ENCODE measurements at places on chromosomes 4 and X.

GRCh38 chrX:134738986-134739740 lies 80.9 kb upstream of the PLAC1 start:
- no peak for DNase-seq

- DNase-seq = no peak
Observed at GRCh38 chrX:72735561-72735960, 21.5 kb upstream of the PHKA1 start.

DNA sequence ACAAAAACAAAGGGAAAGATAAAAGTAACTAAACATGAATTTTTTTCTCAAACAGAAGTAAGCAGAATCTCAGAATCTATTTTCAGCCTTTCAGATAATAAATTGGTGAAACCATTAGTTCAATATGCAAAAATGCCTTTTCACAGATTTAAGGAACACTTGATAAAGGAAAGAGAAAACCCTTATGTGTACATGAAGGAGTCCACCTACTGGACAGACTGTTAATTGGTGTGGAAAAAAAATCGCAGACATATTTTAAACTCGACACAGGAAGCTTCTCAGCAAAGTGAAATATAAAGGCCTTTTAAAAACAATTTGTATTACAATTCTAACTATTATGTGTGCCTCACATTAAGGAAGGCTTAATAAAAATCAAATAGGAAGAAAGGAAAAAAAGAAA lies 22.3 kb downstream of the COX7B2 start:
- DNase-seq = no peak

DNA sequence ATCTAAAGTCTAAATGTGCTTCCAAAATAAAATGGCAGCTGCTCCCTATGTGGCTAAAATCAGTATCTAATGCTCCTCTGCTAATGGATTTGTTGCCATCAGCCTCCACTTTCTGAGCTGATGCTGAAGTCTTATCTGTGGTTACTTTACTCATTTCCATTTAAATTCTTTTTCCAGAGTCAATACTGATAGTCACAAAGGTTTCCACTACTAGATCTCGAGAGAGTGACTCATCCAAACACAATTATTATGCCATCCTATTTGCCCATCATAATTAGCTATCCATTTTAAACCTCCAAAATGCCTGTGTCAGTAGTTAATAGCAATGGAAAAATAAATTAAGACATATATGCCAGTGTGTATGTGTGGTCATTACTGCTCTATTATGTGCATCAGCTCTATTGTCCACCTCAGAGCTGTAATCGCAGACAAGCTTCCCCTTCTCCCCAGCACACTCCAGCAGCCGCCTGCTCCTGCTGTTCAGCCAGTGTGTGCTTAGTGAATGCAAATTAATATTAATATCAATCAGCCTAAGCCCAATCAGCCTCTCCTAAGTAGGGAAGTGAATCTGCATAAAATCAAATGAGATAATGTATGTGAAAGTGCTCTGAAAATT lies 199.8 kb upstream of the ZIC3 start:
- DNase-seq = no peak

GRCh38 chr4:71978210-71978835 lies 53.5 kb upstream of the NPFFR2 start:
- no peak for DNase-seq

DNA sequence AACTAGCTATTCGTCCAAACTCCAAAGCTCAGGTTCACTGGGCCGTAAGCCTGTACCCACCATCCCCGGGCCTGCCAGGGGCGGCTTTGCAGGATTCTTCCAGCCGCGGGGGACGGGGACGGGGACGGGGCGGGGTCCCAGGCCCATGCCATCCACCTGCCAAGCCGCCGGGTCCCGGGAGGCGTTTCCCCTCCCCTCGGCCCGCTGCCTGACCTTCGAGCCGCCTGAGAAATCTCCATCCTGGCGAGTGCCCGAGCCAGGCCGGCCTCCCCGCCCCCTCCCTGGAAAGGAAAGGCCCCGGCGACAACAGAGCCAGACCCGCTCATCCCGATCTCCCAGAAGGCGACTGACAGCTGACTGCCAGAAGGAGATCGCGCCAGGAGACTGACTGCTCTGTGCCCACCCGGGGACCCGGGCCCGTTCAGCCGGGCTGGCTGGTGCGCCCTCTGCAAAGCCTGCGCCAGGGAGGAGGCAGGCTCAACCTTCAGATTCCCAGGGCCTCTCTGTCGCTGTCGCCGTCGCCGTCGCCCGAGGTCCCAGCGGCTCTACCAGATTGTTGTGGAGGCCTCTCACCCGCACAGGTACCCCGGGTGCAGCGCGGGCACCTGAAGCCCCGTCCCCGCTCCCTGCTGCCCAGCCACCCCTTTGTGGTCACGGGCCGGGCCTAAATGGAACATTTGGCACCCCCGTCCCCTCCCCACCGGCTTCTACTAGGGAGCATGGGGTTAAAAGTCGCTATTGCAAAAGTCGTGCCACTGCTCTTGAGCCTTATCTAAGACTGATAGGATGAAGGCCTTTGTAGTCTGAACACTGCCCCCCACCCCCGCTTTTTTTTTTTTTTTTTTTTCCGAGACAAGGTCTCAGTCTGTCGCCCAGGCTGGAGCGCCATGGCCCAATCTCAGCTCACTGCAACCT lies at the start of gene RGN:
TSS of gene RGN (plus strand) at position 315 of the 915 bp plus-strand sequence. CDS start 2,702 bp downstream, outside the sequence.
- DNase-seq = no peak

DNA sequence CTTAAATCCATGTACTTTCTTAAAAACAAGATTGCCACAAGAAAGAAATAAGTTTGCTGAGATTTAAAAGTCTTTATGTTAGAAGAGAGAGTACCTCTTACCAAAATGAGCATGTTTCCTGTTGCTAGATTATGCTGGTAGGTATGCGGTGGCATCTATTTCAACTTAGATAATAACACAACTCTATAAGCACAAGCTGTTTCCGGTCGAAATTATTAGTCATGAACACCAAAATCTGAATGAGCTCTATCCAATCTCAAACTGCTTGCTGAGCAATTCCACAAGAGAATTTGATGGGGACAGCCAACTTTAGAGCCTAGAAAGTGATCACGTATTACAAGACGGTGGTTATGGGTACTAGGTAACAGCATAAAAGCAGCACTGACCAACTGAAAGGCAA lies 49.3 kb downstream of the CBR4 start:
- DNase-seq = no peak

- DNase-seq = no peak
Observed at GRCh38 chr4:154312246-154312645, 179.4 kb downstream of the DCHS2 start.

DNA sequence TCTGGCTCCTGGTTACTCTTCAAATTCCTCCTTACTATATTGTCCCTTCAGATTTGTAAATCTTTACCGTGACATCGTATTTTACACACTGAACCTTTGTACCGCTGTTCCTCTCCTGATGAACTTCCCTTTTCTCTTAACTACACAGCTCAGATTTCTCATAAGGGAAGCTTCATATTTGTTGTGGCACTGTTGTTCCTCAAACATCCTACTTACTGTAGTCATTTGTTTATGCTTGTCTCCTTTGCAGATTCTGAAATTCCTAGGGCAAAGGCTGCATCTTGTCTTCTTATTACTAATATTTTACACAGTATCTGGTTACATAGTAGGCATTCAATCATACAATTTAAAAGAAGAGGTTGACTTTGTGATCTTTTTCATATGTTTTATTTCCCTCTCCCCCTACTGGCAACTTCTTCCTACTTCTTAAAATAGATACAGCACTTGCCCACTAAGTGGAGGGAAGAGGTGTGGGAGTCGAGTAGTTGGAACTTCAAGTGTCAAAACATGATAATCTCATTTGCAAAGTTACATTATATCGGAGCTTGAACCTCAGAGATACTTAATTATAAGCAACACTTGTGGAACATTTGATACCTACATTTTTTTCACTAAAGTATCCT lies 50.0 kb downstream of the TET2 start:
- DNase-seq = no peak

DNA sequence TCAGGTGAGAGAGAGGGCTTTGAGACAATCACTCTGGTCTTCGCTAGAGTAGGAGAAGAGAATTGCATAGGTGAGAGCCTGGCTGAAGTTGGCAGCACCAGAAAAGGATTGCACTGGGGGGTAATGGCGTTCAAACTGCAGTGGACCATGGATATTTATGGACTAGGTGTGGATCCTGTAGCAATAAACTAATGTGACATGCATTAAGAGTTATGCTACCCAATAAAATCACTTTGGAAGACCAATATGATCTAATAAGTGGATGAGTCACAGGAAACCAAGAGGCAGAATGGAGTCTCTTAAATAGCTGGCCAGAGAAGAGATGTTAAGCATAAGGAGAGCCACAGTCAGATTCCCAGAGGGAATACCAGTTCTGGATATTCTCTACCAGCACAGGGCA lies 259.8 kb downstream of the FBXO8 start:
- no peak for DNase-seq

DNA sequence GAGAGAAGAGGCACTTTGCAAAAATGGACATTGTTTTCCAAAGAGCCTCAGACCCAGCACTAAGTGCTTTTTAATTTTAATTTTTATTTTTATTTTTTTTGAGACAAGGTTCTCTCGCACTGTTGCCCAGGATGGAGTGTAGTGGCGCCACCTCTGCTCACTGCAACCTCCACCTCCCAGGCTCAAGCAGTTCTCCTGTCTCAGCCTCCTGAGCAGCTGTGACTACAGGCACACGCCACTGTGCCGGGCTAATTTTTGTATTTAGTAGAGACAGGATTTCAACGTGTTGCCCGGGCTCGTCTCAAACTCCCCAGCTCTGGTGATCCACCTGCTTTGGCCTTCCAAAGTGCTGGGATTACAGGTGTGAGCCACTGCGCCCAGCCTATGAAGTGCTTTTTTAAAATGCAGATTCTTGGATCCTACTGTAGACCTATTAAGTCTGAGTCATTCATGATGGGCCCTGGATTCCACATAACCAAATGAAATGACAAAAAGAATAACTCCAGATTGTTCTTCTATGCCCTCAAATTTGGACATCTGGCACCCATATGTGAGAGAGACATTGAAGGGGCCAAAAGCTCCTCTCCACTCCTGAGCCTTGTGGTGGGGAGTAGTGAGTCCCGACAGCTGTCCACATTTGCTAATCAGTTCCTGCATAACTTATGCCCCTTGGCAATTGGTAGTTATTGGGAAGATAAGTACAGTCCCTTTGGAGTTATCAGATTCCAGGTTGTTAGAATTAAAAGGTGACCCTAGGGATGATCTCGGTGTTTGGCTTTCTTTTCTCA lies 3.6 kb downstream of the NOCT start:
- DNase-seq = no peak

- DNase-seq = no peak
Observed at GRCh38 chr4:168759321-168759720, 250.7 kb downstream of the CBR4 start.

GRCh38 chr4:54439831-54440243 lies 210.7 kb downstream of the PDGFRA start:
- DNase-seq = no peak

DNA sequence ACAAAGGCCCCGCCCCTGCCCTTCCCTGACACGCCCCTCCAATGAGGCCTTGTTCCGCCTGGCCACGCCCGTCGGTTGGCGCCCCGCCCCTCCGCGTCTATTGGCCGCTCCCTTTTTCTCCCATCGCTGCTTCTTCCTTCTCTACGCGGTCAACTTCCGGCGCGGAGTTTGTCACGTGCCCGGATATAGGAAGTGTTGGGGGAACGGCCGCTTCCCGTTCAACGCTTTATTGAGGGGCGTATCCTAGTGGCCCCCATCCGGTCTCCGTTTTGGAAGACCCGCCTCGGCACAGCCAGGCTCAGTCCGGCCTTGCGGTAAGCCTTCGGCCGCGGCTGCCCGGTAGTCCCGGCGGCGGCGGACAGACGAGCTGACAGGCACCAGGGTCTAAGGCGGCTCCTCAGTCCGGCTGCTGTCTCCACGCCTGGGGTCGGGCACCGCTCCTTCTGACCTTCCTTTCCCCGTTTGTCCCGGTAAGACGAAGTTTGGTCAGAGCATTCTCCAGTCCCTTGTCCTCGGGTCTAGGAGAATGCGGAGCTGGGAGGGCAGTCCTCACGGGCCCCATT lies at the start of gene EXOC1:
TSS of gene EXOC1 (plus strand) at position 165 of the 563 bp plus-strand sequence. CDS start 4,676 bp downstream, outside the sequence.
- DNase-seq = peak; percentile 95

- peak; percentile 41 for DNase-seq
Observed at GRCh38 chr4:89307446-89308160, at the start of gene GPRIN3. GPRIN3 (minus strand) TSS chr4:89307800; CDS start chr4:89250110, 57,690 bp downstream.

DNA sequence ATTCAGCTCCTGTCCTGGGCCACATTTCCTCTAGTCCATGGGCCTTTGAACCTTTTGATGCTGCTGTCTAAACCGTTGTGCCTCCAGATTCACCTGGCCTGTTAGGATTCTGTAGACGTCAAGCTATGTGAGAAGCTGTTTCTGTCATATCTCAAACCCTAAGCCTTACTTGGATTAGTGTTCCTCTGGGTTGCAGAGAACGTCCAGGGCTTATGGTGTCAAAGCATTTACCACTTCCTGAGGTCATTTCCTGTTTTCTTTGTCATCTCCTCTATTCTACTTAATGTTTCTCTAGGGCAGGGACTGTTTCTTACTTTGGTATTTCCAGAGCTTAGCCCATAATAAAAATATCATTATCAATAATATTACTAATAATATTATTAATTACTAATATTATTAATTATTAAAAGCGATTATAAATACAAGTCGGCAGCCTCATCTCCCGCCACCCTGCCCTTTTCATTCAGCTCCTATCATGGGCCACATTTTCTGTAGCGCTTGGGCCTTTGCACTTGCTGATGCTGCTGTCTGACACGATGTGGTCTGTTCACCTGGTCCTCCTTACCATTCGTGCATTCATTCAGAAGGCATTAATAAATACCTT lies 19.1 kb downstream of the PRIMPOL start:
- DNase-seq = no peak

GRCh38 chr4:3851881-3852280 lies 85.7 kb downstream of the ADRA2C start:
- no peak for DNase-seq

- no peak for DNase-seq
Observed at GRCh38 chrX:135168486-135168885, 2.7 kb downstream of the CT55 start.

DNA sequence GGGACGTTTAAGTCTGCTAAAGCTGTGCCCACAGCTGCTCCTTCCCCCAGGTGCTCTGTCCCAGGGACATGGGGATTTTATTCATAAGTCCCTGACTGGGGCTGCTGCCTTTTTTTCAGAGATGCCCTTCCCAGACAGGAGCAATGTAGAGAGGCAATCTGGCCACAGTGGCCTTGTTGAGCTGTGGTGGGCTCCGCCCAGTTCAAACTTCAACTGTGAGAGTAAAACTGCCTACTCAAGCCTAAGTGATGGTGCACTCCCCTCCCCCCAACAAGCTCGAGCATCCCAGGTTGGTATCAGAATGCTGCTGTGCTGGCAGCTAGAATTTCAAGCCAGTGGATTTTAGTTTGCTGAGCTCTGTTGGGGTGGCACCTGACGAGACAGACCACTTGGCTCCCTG lies 1371.4 kb downstream of the ADGRL3 start:
- DNase-seq = no peak

DNA sequence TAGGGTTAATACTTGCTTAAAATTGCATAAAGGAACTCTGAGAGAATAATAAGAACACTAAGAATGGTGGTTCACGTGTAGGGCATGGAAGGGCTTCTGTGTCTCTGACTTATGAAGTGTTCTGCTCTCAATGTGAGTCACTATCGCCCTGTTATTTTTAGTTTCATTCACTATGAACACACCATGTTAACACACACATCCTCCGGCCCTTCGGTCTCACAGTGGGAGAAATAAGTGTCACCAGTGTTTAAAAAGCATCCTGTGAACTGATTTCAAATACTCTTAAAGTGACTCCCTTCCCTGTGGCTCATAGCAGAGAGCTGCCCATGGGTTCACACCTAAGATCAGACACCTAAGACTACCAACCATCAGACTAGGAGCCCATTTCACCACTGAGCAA lies 33.8 kb upstream of the FGFBP2 start:
- DNase-seq = no peak
